ENCODE measurements at places on chromosomes 4 and X. TPM values are rescaled to one million over a fixed set of nuclear protein-coding genes. Genes with fewer than 3 reads are reported as not detected.

- DNase-seq = no peak
Observed at GRCh38 chr4:121191361-121191760, 27.2 kb upstream of the TNIP3 start.

Gene SLAIN2
- total RNA-seq = 30.1 TPM

Gene TMEM31
- total RNA-seq = not detected

Gene BST1
- 23.8 TPM for total RNA-seq

Gene TAB3
- total RNA-seq = 6.1 TPM

- DNase-seq = no peak
Observed at GRCh38 chrX:16966752-16967448, 20.4 kb downstream of the REPS2 start.

Gene RNF128
- not detected for total RNA-seq

GRCh38 chrX:129689796-129690195 is 35.0 kb upstream of the APLN start:
- DNase-seq = no peak

Gene CTAG1A
- total RNA-seq = not detected

Gene SCRG1
- total RNA-seq = not detected

Gene DUSP21
- total RNA-seq = not detected

Gene TEX13D
- not detected for total RNA-seq

DNA sequence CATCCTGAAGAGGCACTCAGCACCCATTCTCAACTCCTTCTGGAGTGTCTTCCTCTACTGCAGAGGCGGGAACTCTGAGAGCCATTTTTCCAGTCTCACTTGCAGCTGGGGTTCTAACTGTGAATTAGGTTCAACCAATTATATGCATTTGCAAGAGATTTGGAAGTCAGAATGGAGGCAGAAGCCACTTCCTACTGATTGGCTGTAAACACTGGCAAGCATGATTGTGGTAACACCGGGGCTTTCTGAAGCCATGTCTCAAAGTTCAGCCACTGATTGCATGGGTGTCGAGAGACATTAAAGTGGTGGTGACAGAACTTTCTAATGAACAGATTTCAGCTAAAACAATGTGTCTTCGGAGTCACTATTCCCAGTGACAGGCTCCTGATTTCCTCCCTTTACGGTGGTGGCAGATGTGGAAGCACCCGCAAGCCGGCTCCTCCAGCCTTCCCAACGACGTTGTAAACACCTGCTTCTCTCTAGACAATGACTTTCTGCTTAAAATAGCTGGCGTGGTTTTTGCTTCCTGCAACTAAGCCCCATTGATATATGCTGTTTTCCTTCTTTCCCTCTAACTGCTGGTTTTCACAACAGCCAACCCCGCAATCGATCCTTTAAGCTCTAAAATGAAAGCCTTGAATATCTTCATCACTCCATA is 92.0 kb downstream of the IRF2 start:
- no peak for DNase-seq

- no peak for DNase-seq
Observed at GRCh38 chr4:177118596-177118995, 191.1 kb upstream of the NEIL3 start.

All from pulmonary artery endothelial cell (primary cell).